ENCODE measurements at places on chromosomes 1 and 21.

DNA sequence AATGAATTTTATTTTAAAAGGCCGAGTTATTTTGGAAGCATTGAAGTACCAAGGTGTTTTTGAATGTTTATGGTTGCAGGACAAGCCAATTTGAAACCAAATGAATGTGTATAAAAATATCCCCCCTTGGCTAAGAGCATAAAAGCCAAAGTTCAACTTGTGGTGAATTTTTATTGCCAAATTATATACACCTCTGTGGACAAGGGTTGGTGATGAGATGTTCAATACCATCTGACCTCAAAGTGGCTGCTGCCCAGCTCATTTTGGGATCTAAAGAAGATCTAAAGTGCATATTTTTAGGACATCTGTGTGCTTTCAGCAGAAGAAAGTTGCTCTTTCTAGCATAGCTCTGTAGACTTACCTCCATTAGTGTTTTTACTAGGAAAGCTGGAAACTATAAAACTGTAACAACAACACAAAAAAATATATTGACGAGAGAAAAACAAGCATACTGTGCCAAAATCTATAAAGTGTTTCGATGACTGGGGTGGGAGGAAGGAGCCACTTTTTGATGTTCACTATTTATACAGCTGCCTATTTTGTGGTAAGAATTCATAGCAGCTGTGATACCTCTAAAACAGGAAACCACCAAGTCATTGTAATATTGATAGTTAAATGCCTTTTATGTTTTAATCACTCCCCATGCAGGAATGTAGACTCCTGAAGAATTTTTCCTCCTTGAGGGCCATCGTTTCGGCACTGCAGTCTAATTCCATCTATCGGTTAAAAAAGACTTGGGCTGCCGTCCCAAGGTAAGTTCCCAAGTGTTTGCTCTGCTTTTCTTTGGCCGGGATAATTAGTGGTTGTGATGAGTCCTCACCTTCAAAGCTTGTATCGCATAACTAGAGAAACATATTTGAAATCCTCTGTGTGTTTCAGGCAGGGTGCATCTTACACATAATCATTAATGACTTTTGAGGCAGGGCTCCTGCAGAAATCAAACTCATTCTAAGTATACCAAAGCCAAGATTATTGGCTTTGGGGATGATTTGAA is 83.2 kb downstream of the RGL1 start:
- DNase-seq: no peak

DNA sequence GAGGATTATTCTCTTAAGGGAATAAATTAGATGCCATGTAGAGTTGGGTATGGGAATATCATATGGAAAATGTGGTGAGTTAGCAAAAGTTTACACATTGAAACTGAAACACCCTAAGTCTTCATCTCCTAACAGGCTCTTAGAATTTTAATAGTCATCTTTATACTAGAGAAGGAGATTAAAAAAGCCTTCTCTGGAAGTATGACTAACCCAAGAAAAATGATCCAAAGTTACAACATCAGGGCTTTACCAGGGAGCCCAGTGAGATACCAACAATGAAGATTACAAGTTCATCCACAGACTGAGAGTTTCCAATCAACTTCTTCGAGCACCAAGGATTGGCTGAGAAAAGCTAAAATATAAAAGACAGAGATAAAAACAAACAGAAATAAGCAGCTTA is 70.0 kb upstream of the KIAA0040 start:
- no peak for DNase-seq

GRCh38 chr1:233782937-233783586 is 121.4 kb upstream of the SLC35F3 start:
- DNase-seq: no peak

DNA sequence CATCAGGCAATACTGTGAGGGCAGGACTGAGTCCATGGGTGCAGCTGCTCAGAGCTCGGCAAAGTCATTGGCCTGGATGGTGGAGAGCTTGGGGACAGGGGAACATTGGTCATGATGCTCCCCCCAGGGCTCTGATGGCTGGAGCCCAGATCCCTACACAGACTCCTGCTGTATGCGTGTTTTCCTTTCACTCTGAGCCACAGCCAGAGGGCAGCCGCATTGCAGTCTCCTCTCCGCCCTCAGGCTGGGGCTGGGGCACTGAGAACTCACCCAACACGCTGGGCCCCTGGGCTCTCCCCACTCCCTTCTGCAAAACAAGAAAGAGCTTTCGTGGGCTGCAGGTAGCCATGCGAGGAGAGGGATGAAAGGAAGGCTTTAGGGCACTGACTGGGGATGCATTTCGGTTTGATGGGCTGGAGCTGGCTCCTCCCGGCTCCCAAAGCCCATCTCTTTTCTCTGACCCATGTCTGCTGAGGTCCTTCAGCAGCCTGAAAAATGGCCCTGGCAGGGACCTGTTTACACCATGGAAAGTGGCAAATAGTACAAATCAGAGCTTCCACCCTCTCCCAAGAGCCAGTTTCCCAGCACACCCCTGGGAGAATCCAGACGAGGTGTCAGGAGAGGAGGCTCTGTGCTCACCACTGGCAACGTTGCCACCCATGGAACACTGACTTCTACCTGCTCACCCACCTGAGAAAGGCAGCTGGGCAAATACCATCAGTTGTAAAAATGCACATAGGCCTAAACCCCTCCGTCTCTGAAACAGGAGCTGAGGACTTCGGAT is 43.8 kb downstream of the CAPN2 start:
- DNase-seq: no peak

DNA sequence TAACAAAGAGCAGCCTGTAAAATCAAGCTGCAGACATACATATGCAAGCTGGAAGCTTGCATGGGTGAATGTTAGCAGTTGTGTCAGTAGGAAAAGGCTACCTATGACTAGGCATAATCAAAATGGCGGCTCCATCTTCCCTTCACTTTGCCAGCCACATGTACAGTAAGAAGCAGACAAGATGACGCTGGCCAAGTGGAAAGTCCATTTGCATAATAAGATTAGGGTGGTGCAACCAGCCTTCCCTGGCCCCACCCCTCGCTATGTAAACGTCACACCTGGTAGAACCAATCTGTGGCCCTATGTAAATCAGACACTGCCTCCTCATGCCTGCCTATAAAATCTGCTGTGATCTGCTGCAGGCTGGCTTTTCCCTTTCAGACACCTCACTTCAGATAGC is 171.9 kb upstream of the USP25 start:
- DNase-seq: no peak

Measured in H7 (cell line).